ENCODE measurements at places on chromosomes 4 and X.

DNA sequence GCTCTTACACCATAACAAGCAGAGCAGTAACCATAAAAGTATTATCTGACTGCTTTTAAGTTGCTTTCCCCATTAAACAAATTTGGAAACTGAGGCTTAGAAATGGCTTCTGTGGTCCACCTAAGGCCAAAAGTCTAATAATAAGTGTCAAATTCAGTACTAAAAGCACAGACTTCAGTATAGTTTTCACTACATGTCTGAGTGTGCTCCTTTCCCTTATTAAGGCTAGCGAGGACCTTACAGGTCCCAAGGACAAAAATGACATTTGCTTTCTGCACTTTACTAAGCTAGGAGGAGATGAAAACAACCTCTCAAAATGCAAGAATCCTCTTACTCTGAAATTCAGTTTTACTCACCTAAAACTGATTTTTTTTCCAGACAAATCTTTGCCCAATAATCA is 127.2 kb downstream of the ENOX2 start:
- DNase-seq = no peak

- DNase-seq = no peak
Observed at GRCh38 chrX:13428053-13428786, 108.4 kb upstream of the ATXN3L start.

GRCh38 chr4:81634766-81635549 is 163.3 kb upstream of the RASGEF1B start:
- DNase-seq = no peak

DNA sequence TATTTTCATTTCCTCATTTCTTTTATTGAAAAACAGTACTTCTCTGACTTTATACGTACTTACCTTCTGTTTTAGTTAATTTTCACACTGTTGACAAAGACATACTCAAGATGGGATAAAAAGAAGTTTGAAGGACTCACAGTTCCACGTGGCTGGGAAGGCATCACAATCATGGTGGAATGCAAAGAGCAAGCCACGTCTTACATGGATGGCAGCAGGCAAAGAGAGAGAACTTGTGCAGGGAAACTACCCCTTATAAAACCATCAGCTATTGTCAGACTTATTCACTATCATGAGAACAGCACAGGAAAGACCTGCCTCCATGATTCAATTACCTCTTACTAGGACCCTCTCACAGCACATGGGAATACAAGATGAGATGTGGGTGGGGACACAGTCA is 20.7 kb upstream of the UGT2B15 start:
- DNase-seq = no peak

DNA sequence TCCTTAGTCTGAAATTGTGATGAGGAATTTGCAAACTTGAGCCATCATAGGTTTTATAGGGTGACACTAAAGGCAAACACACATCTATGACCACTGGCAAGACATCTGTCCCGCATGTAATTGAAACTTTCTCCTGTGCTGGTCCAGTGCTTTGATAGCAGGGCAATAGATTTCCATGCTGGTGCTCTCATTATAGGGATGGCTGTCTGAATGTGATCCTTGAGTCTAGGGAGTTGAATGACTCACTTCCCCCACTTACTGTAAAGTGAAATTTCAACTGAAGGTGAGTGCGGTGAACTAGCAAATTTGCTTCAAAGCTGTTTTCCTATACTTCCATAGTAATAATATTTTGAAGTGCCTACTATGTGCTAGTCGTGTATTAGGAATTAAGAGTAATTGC is 1630.0 kb downstream of the STIM2 start:
- DNase-seq = no peak

- no peak for DNase-seq
Observed at GRCh38 chr4:123133397-123134050, 211.1 kb upstream of the NUDT6 start.

DNA sequence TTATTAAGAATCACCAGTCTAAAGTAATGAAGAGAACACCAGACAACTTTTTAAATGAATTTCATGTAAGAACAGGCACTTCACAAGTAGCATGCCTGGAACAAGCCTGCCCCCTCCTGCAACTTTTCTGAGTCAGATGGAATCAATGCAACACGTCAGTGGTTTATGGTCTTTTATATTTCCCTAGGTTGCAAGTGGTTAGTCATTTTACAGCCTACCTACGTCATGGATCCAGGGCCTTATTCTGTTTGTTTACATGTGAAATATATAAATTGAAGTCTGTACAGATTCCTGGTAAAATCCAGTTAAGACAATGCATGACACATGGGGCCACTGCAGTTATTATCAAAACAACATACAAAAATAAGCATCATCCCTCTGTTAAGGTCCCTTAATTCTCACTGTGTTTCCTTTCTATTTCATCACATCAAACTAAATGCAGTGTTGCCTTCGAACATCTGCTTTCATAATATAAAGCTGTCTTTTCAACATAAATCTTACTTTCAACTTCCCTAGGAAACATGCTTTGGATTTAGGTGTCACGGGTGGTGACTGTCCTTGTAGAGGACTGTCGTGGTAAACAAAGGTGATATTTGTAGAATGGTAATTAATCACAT is 309.3 kb downstream of the FRMPD4 start:
- DNase-seq = no peak

GRCh38 chr4:185640811-185641675 is 105.7 kb upstream of the PDLIM3 start:
- no peak for DNase-seq

DNA sequence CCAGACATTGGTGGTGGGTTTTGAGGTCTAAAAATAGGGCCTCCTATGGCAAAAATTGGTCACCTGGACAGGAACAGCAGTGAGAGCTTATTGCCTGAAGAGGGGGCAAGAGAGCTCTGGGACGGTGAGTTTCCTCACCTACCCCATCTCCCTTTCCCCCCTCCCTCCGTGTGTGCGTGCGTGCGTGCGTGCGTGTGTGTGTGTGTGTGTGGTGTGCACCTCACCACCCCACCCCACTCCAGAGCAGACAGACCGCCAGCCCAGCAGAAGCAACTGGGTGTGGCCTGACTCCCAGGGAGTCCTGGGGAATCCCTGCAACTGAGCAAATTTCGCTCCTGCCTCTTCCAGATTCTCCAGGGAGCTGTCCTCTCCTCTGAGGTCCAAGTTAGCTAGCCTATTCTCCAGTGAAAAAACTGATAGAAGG is 44.7 kb downstream of the PRPS1 start:
- peak; percentile 54 for DNase-seq

DNA sequence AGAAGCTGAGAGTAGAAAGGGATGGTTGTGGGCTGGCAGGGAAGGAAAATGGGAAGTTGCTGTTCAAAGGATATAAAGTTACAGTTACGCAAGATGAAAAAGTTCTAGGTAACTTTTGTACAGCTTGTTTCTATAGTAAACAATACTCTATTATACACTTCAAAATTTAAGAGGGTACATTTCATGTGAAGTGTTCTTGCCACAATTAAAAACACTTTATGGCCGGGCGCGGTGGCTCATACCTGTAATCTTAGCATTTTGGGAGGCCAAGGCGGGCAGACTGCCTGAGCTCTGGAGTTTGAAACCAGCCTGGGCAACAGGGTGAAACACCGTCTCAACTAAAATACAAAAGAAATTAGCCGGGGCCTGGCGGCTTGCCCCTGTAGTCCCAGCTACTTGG is 623.6 kb downstream of the STIM2 start:
- no peak for DNase-seq

- DNase-seq = no peak
Observed at GRCh38 chr4:160772668-160773067, 1391.1 kb downstream of the FSTL5 start.

DNA sequence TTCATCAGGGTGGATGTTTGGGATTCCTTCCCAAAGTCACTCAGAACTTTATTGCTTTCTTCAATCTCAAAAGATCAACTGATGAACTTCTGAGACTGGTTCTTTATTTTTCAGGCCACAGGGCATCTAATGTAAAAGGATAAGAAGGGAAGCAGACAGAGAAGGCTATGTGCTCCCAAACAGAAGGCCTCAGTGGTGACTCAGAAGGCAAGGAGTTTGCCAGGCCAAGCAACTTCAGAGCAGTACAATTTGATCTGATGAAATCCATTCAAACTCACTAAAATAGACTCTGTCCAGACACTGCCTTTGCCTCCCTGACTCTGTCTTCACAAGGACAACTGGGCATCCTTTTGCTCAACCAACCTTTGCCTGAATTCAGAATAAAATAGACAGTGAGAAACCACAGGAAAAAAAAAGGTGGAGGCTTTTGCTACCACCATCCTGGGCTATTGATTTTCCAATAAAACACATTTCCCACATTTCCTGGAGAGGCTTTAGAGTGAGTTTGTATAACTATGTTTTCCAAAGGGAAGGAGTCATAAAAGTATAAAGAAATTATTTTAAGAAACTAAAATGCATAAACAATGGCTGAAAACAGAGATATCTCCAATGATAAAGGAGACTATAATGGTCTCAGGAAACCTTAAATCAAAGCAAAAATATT is 55.2 kb downstream of the ARHGEF6 start:
- no peak for DNase-seq

DNA sequence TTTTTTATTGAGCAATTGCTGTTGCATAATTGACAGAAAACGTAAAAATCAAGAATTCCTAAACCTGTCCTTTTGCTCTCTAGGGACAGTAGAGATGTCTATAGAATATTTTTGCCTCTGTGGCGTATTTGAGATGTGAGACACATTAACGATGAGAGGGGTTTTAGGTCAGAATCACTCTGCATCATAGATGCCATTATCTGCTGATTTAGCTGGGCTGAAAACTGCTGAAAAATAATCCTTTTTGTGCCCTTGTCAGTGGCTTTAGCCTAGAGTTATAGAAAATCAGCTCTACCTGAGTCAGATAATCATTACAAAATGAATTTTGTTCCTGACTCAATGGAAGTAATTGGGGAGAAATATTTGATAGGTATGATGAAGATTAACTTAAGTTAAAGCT is 767.8 kb upstream of the TENM3 start:
- no peak for DNase-seq

- DNase-seq = no peak
Observed at GRCh38 chr4:185589067-185589836, 53.9 kb upstream of the PDLIM3 start.

DNA sequence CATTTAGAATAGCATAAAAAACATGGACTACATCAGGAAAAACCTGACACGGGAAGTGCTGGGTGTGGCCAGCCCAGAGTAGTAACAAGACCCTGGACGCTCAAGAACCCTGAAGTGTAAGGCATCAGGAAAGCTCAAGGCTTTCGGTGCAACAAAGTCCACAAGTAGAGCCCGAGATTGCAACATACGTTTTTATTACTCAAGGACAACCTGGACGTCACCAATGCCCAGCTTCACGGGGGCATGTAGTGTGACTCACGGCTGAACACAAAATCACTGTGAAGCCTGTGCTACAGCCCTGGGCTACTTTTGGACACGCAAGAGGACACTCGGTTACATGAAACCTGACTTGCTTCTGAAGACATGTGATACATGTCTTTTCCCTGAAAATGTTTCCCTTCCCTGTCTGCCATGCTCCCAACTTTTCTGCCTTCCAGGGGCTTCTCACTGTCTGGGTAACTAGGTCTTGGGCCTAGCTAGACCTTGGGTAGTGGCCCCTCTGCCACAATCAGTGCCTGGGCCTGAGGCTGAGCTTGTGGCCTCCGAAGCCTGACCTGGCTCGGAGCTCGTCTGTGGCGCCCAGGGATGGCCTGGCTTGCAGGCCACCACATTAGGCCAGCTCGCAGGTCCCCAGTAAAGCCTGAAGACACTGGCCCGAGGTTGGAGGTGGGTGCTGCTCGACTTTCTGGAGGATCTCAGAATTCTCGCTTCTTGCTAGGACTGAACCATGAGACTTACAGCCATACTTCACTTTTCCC is 9.2 kb downstream of the IRAK1 start:
- no peak for DNase-seq

GRCh38 chr4:182978152-182978827 is 61.1 kb upstream of the DCTD start:
- no peak for DNase-seq

DNA sequence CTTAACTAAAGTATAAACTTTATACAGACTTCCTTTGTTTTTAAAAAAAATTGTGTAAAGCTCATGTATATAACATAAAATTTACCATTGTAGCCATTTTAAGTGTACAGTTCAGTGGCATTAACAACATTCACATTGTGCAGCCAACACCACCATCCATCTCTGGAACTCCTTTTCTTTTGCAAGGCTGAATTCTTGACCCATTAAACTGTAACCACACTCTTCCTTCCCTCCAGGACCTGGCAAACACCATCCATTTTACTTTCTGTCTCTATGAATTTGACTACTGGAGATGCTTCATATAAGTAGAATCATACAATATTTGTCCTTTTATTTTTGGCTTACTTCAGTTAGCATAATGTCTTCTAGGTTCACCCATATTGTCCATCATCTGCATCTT is 104.7 kb downstream of the RASL11B start:
- DNase-seq = no peak

GRCh38 chrX:43735957-43736356 is 79.9 kb downstream of the MAOA start:
- no peak for DNase-seq

DNA sequence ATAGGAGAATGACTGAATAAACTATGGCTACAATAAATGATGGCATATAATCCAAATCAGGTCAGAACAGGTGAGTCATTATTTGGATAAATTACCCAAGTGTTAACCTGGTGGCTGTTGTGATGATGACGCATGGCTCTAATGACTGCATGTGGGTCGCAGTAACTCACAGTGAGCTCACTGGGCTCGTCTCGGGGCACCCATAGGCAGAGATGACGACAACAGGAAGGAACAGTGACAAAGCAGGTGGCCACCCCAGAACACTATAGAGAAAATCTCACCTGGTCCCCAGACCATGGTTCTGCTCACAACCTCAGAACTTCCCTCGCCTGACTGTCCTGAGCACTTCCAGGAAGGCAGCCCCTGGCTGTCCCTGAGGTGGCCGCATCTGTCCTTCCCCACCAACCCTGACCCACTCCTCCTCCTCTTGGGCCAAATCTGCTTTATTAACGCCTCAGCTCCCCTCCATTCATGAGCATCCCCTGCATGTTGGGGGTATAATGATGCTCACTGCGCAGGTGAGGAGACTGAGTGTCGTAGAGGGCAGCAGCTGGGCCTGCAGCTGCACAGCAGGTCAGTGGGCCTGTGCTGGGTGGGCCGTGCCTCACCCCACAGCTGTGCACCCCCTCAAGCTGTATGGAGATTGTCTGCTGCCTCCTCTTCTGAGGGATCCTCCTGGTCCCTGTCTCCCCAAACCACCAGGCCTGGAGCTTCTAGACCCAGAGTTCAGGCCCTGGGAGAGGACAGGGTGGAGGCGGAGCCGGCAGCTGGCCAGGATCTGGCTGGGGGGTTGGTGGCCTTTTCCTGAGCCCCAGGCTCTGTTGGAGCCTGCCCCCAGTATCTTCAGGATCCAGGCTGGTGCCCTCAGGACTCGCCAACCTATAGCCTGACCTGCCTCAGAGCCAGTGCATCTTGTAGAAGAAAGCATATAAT is 30.9 kb upstream of the FAM156A start:
- DNase-seq = no peak

GRCh38 chrX:153641627-153642026 is 5.4 kb upstream of the DUSP9 start:
- no peak for DNase-seq

GRCh38 chrX:136125106-136125505 is 22.2 kb upstream of the FHL1 start:
- no peak for DNase-seq

Data from effector CD8-positive, alpha-beta T cell (primary cell).